ENCODE measurements at places on chromosomes 7 and 10.

DNA sequence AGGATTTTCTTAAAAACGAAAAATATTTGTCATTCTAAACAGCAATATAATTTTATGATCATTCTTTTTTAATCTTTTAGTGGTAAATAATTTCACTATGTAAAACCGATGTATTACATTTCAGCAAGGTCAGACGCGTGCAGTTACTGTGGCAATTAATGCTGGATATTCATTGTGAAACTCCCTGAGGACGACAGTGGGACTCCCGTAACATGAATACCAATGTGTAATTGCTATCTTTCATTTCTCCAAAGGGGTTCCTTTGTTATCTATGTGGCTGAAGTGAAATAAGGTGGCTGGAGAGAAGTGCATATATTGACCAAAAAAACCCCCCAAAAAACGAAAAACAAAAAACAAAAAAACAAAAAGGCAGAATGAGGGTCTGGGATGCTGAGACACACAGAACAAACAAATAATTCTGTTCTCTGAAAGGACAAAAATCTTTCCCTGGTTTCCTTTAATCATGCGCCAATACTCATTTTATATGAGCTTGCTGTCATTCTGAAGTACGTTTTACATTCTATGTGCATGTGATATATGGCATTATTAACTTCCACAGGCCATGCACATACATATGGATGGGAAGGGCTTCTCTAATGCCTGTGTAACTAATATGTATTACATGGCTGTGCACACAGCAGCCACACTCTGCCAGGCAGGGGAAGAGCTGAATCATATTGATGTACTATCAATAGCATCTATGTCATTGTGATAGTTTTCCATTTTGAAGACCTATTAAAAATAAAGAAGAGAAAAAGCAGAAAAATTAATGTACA is 161.4 kb downstream of the RAPGEF5 start:
- no peak for DNase-seq

GRCh38 chr7:53531-53930 is 138.8 kb upstream of the FAM20C start:
- no peak for DNase-seq

- peak; percentile 47 for DNase-seq
These were observed 34.1 kb downstream of the KCNMA1 start for GRCh38 chr10:77603534-77603927.

DNA sequence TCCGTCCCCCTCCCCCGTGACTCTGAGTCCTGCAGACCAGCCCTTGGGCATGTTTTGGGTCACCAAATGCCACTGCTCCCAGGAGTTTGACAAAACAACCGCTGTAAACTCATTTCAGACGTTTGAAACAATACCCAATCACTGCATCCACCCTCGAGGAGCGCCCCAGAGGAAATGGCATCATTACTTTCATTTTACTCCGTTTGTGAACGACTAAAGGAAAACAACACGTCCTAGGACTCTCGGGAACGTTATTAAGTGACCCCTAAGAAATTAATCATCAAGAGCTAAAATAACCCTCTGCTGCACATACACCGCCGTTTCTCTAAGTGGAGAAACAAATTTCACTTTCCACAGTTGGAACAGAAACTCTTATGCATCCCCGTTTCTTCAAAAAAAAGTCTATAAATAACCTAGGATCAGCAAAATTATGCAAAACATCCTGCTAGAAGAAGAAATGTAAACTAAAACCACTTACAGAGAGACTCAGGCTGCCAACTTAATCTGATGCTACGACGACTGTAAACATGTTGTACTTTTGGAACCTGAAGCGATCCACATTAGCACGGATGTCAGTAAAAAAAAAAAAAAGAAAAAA is 109.9 kb upstream of the EFCAB10 start:
- DNase-seq, result peak; percentile 62

GRCh38 chr7:132899833-132900232 is 182.1 kb downstream of the CHCHD3 start:
- DNase-seq, result no peak

- no peak for DNase-seq
These were observed 107.6 kb downstream of the KCNMA1 start for GRCh38 chr10:77530011-77530410.

DNA sequence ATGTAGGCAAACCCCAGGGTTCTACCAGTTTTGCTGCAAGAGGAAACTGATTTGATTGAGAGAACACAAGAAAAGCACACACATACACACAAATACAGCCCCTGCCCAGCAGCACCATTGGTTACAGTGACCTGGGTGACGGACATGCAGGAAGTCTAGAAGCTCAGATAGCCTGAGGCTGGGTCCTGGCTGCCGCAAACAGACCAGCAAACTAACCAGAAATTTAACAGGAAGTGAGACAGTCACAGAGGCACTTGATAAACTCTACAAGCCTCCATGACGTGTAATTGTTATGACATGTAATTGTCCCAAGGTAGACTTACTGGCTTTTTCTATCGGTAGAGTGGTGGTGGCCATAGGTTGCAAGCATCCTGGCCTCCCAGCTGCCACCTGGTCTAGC is 58.9 kb downstream of the PRKAR2B start:
- DNase-seq, result peak; percentile 42

- DNase-seq, result no peak
These were observed 24.8 kb downstream of the FGFBP3 start for GRCh38 chr10:91884536-91884935.

GRCh38 chr7:133851411-133851810 is 275.7 kb upstream of the LRGUK start:
- no peak for DNase-seq

DNA sequence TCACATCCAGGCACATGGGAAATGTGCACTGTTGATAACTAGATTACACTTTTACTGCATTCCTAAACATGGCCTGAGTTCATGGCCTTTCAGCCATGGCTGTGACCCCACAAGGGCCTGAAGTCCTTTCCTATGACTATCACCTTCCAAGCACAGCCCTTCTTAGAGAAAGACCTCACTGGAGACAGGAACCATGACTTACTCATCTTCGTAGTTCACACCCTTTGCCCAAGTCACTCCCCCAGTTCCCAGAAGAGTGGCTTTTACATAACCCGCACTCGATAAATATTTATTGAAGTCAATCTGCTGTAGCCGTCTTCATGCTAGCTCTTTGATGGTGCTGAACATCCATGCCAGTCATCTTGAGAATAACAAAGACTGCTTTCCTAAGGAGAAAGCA is 632.5 kb upstream of the NRP1 start:
- no peak for DNase-seq

DNA sequence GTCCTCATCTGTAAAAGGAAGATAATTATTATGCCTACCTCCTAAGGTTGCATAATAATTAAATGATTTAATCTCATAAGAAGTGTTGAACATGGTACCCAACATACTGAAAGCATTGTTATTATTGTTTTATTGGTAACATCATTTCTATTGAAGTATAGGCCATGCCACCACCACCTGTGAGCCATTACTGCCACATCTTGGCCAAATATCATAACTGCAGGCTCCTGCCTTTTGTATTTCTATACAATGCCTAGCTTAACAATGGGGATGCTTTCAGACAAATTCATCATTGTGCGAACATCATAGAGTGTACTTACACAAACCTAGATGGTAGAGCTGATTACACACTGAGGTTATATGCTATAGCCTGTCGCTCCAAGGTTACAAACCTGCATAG is 61.1 kb upstream of the NPSR1 start:
- DNase-seq, result no peak

DNA sequence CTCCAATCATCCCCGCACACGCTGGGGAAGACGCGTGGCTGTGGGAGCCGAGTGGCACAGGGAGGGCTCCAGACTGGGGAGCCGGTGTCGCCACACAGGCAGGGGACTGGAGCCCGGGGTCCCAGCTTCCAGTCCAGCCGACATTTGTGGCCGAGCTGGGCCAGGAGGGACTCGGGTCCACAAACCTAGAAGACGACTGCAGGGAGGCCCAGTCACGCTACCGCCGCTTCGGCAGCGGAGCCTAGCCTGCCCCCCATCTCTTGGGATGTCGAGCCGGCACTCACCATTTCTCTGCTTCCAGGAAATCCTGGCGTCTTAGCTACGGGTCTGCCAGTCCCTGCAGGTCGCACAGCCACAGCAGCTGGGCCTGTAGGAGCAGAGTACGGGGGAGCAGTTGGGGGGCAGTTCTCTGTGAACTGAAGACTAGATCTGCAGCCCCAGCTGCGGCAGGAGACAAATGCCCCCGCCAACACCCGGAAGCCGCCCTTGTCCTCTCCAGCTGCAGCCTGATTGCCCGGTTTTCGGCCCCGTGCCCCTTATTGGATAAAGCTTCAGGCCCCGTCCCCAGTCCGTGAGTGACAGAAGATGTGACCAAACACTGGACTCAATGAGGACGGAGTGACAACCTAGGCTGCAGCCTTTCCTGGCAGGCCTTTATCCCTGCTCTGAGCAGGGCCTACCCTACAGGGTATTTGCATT is 270.7 kb downstream of the ZNF33B start:
- DNase-seq, result peak; percentile 20

GRCh38 chr7:69684369-69685292 is 86.4 kb downstream of the AUTS2 start:
- DNase-seq, result no peak

- DNase-seq, result no peak
These were observed 729.9 kb upstream of the GALNT17 start for GRCh38 chr7:70402069-70402468.

- no peak for DNase-seq
These were observed 288.9 kb downstream of the BBS9 start for GRCh38 chr7:33418251-33418701.

DNA sequence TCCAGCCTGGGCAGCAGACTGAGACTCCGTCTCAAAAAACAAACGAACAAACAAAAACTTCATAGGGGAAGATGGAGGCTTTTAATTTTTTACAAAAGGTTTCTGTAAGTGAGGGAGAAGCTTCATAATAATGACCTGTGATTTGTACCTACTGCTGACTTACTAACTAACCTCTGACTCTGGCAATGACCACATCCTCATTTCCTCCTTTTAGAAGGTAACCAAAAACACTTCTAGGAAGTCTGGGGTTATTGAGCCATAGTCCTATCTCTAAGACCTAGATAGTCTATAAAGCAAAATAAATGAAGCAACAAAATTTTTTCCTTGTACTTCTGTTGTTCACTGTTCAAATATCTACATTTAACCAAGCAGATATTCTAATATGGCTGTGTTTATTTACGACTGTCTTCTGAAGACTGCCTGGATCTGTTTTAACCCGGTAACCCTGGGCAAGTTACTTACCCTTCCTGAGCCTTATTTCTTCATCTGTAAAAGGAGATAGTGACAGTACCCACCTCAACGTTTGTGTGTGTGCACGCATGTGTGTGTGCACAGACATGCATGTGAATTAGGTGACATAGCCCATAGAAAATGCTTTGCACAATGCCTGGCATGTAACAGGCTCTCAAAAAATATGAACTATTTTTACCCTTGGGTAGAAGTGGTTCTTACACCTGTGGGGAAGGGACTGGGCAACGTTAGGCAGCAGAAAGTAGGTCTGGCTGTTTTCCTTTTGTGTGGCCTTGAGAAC is 30.8 kb upstream of the SMNDC1 start:
- DNase-seq, result peak; percentile 39

- DNase-seq, result no peak
These were observed 25.8 kb upstream of the AMPH start for GRCh38 chr7:38656968-38657367.

DNA sequence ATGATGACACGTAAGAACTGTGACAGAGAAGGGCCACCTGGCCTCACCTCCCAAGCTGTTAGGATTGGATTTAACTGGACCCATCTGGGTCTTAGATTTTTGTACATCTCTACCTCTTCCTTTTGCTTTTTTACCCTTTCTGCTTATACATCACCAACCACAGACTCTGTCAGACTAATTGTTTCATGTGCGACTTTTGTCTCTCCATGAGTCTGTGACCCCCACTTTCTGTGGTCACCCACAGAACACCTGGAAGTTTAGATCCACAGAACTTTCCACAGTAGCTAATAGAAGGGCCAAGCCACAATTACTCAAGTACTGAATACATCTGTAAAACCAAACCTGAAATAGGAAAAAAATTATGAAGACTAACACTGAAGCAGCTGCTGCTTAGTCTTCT is 23.1 kb downstream of the SEC31B start:
- DNase-seq, result no peak

DNA sequence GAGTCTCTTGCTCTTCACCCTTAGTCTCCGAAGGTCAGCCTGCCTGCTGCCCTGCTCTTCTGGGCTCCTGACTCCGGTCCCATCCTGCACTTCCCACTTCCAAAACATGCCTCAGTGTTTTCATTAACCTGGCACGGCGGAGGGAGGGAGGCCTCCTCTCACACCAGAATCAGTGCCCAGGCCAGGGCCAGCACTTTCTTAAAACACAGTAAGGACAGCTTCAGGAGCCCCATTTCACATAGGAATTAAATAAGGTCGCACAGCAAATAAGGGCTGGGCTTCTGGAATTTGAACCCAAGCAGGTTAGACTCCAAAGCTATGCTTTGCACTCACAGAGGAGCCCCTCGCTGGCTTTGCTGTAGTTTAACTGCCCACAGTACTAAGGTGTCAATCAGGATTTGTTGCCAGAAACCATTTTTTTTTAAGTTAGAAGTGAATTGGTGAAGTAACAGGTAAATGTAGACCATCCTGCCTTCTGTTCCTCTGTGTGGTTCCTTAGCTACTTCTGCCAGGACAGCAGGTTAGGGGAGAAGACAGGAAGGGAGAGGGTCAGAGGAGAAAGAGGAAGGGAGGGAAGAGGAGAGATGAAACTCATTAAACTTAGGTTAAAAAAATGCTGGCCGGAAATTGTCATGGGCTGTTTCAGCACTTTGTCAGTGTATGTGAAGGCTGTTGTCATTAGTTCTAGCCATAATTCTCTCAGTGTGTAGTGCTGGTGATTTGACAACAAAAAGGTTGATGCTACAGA is 1.1 kb downstream of the RASSF4 start:
- DNase-seq, result no peak

- DNase-seq, result no peak
These were observed 25.1 kb downstream of the NEBL start for GRCh38 chr10:20871970-20872369.

- DNase-seq, result no peak
These were observed 146.0 kb downstream of the TNS3 start for GRCh38 chr7:47435889-47436312.

DNA sequence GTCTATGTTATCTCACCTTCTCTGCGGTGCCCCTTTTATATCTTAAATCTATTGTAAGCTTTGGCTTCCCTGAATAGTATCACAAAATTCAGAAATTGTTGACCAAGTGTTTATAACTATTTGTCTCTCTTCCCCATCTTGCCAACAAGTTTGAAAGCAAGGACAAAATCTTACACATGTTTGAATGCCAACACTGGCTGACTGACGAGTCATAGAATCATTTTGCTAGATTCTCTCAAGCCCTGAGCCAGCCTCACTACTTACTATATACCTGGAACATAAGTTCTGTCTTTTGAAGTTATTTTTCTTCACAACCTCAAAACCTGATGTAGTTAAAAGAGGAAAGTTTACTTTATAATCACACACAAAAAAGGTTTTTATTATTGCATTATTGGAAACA is 700.7 kb downstream of the PHTF2 start:
- no peak for DNase-seq

- DNase-seq, result no peak
These were observed 129.9 kb downstream of the WDR37 start for GRCh38 chr10:1185911-1186682.

- DNase-seq, result no peak
These were observed 11.4 kb downstream of the PLXNA4 start for GRCh38 chr7:132564849-132565248.

GRCh38 chr10:75910032-75910431 is 478.6 kb downstream of the LRMDA start:
- DNase-seq, result no peak

GRCh38 chr7:66138994-66139752 is 24.5 kb downstream of the CRCP start:
- DNase-seq, result no peak
